ENCODE measurements at places on chromosomes 16 and 17.

- DNase-seq = no peak
These were observed 628.5 kb downstream of the MAF start for GRCh38 chr16:78972006-78972405.

GRCh38 chr17:45851464-45851863 lies 6.8 kb downstream of the SPPL2C start:
- no peak for DNase-seq

GRCh38 chr16:13926464-13926863 lies 6.5 kb downstream of the ERCC4 start:
- DNase-seq = no peak

DNA sequence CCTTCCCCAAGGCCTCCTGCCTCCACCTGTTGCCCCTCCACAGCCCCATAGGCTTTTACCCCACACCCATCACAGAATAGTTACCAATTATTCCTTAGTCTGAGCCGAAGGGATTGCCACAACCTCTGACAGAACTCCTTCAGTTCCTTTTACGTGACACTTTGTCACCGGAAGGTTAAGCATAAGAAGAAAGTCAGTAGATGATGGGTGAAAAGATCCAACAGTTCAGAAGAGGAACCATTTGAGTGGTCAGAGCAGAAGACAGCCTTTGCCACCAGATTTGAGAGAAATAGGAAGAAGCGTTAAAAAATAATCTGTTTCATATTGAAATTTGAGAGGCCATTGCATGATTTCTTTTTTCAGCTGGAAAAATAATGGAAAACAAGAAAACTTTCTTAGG lies 1.2 kb downstream of the SRR start:
- no peak for DNase-seq

GRCh38 chr17:54891176-54891821 lies 9.4 kb upstream of the TOM1L1 start:
- peak; percentile 37 for DNase-seq

GRCh38 chr16:483341-484075 lies 44.0 kb upstream of the CAPN15 start:
- peak; percentile 40 for DNase-seq

GRCh38 chr16:54075446-54075845 lies 211.1 kb downstream of the IRX3 start:
- no peak for DNase-seq

DNA sequence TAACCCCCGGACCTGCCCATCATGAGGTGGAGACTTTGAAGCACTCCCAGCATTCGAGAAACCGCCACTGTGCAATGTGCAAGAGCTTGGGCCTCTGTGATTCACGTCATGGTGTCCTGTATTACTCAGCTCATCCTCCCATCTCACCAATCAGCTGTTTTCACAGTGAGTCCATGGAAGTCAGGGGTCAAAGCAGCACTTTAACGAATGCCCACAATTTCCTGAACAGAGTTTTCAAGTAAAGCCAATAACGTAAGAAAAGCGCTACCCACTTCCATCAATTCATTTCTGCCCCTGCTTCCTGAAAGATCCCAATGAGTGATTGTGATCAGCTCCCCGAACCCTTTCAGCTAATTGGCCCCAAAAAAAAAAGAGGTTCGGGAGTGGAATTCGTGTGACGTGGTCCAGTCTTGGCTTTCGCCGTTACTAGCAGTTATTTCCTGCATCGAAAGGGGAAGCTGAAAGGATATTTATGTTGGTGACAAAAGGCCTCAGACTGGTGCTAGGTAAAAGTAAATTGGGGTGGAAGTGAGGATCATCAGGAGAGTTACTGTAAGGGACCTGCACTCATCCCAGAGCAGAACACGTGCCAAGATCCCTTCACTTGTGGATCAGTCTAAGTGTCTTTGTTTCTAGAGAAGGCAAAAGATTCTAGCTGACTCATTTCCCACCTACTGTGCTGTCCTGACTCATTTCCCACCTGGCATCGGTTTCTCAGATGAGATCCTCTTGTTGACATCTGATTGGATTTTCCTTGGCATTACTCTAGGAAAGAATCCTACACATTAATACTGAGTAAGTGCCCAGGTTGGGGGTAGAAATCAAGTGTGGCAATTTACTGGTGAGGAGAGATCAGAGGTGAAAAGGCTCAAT lies 136.7 kb upstream of the NUDT7 start:
- no peak for DNase-seq

- peak; percentile 50 for DNase-seq
These were observed 2.0 kb downstream of the TBC1D10B start for GRCh38 chr16:30368122-30368791.

DNA sequence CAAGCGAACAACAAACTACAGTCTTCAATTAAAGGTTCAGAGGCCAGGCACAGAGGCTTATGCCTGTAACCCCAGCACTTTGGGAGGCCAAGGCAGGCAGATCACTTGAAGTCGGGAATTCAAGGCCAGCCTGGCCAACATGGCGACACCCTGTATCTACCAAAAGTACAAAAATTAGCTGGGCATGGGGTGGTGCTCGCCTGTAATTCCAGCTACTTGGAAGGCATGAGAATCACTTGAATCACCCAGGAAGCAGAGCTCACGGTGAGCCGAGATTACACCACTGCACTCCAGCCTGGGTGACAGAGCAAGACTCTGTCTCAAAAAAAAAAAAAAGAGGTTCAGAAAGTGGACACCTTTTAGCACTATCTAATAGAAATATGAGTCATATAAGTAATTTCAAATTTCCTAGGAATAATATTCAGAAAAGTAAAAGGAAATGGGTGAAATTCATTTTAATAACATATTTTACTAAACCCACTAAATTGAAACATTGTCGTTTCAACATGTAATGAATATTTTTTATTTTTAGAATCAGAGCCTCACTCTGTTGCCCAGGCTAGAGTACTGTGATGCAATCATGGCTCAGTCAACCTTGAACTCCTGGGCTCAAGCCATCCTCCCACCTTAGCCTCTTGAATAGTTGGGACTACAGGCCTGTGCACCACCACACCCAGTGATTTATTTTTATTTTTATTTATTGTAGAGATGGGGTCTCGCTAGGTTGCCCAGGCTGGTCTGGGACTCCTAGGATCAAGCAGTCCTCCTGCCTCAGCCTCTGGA lies 15.2 kb upstream of the MARCHF10 start:
- no peak for DNase-seq

GRCh38 chr17:33234930-33235685 lies 58.0 kb downstream of the ASIC2 start:
- DNase-seq = no peak

DNA sequence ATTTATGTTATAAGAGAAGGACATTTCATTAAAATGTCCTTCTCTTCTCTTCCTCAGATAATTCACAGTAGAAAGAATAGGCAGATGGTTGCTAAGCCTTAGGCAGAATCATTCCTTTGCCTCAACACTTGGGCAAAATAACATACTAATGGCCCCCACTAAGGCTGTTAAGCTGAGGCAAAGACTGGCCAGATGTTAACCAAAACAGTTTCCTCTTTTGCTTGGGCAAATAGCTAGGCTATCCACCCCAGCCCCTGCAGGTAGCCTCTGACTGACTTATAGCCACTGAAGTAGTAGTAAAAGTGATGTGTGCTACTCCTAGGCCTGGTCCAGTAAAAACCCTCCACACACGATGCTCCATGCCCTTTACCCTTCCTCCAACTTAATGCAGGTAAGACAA lies 55.2 kb downstream of the SPAG9 start:
- no peak for DNase-seq

GRCh38 chr17:79562931-79563210 lies 48.0 kb downstream of the RBFOX3 start:
- DNase-seq = no peak

GRCh38 chr17:38729886-38730525 lies at the start of gene CISD3:
Gene CISD3 (plus strand): TSS chr17:38730341. CDS start chr17:38730359, 18 bp downstream.
- DNase-seq = peak; percentile 88

- no peak for DNase-seq
These were observed 619.1 kb upstream of the SOX9 start for GRCh38 chr17:71501711-71502110.

GRCh38 chr17:77323413-77324171 lies 182.8 kb downstream of the SEC14L1 start:
- no peak for DNase-seq

DNA sequence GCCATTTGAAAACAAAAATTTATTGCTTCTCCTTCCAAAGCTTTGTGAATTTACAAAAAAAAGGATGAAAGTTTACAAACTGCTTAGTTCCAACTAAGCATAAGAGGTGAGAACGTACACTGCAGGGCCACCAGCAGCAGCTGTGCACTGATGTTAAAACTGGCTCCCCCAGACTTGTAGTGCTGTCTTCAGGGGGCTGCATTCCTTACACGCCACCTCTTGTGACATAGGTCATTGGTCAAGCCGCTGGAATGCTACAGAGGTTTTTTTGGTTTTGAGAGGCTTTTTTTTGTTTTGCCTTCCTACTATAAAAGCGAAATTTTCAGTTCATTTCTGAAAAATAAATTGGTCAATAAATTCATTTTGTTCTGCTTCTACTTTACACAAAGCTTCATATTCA lies 6.9 kb downstream of the IFT20 start:
- no peak for DNase-seq

DNA sequence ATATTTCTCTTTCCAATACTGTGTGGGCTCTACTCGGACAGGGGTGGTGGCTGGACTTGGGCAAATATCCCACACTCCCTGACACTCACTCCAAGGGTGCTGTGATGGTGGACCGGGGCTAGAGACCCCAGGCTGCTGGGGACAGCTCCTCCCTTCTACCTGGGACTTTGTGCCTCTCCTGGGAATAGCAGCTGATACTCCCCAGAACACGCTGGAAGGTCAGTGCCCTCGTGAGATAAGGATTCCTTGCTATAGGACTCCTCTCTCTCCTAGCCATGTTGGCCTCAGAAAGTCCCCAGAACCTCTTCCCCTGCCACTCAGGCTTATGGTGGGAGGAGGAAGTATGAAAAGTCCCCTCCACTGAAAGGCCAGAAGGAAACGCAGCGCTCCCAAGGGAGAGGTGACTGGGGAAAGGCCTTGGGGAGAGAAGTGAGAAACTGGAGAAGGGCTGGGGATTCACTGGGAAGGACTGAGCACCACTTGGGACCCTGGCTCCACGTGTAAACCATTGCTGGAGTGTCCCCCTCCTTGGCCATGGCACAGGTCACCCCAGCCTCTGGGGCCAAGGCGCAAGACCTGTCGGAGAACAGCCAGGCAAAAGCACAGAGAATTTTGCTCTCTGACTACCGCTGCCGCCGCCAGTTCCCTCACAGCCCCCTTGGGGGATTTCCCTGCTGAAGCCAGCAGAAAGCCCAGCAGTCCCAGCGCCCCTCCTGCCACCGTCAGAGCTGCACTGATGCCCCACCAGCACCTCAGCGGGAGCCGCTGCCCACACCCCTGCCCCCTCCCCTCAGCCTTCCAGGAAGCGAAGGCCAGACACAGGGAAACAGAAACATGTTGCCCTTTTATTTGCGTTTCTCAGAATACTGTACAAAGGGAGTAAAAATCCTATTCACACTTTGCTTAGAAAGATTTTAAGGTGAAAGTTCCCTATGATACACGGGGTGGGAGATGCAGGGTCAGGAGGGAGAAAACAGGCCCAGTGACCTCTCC lies 2.1 kb upstream of the GSDMB start:
- peak; percentile 77 for DNase-seq

DNA sequence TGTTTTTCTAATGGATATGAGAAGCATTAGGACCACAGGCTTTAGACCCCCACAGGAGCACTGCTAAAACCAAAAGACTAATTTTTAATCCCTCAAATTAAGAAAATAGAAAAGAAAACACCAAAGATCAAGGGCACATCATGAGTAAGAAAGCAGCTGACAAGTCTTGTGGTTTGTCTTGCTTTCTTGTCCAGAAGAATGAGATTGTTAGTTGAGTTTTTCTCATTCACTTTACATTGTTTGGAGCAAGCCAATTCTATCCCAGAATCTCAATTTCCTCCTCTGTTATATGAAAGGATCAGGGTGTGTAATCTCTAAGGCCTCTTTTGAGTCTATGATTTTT lies 899.0 kb downstream of the KCNJ2 start:
- no peak for DNase-seq

DNA sequence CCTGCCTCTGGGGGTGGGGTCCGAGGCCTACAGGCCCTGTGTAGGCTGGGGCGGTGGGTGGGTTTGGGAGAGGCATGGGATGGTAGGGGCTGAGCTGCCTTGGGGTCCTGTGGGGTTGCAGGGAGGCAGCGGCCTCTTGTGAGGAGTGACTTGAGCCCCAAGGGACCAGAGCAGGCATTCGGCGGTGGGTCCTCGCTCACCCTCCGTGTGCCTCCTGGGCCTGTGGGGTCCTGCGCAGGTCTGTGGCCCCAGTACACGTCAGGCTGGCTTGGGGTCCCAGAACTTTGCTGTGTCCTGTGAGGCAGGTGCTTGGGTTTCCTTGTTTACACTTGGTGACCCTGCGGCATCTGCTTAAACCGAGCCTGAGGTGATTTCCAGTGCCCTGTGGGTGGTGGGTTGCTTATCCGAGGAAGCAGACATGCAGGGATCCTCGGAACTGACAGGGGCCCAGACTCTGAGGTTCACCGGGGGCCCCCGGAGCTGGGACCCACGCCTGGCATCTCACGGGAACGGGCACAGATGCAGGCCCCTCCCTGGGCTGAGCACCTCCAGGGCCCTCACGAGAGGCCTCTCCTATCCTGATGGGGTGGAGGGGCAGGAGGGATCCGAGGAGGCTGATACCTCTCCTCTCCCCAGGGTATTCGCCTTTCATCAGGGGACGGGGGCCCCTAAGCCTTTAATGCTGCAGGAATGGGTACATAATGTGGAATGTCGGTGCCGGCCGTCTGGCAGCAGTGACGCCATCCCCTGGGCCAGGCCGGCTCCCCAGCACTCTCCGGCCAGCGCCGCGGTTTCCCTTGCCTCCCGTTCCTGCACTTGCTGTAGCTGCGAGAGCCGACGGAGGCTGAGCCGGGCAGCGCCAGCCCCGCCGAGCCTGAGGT lies 7.7 kb downstream of the METRNL start:
- no peak for DNase-seq

DNA sequence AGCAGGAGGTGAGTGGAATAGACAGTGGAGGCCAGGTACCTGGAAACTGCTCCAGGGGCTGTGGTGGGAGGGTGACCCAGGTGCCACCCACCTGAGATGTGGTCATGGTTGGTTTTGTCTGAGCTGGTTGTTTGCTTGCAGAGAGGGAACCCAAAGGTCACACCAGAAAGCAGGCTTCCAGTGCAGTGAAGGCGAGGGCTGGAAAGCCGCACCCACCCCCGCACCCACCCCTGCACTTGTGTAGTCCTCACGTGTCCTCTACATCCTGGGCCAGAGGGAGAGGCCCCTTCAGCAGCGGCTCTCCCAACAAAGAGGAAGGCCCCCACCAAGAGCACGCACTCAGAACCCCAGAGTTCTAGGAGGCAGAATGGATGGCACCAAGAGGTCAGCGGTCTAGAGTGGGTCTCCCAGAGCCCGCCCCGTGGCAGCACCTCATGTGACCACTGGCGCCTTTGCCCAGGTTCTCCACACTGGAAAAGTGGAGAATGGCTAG lies 92.6 kb upstream of the CBX4 start:
- peak; percentile 88 for DNase-seq
